Mesendoderm (in vitro differentiated cells): ENCODE measurements at places on chromosomes 12 and 14.

DNA sequence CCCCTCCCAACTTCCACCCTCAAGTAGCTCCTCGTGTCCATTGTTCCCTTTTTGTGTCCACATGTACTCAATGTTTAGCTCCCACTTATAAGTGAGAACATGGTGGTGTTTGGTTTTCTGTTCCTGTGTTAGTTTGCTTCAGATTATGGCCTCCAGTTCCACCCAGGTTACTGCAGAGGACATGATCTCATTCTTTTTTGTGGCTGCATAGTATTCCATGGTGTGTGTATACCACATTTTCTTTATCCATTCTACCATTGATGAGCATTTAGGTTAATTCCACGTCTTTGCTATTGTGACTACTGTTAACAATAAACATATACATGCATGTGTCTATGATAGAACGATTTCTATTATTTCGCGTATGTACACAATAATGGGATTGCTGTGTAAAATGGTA lies 362.6 kb downstream of the TMTC2 start:
- DNase-seq, result no peak

DNA sequence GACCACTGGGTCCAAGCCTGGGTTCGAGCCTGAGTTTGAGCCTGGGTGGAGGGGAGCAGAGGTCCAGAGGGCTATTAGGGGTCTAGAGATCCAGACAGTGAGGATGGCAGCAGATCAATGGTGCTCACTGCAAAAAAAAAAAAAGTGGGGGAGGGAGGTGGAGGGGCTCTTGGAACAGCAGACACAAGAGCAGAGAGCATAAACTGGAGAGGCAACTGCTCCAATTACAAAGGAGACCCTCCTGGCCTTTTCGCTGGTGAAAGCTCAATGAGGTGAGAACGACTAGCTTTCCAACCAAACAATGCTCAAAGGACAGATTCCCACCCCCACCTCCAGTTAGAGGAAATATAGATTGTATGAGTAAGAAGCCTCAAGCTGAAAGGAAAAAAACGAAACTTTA lies 124.2 kb upstream of the TSPAN8 start:
- peak; percentile 79 for DNase-seq

DNA sequence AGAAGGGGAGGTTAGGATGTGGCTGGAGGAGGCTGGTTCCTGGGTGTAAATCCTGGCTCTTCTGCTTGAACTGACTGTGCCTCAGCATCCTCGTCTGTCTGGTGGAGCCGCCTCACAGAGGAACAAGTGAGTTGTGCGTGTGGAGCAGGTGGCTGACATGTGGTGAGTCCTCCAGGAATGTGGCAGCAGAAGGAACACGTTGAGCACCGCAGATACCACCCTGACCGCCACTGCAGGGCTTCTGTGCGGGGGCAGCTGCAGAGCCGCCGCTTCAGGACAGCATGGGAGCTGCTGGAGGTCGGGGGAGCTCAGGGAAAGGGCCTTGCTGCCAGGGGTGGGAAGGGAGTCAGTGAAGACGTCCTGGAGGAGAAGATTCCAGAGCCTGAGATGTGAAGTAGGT lies 48.9 kb downstream of the TRAF3 start:
- no peak for DNase-seq

- peak; percentile 99 for DNase-seq
Observed at GRCh38 chr14:54509546-54510501, at the start of gene CGRRF1. TSS of gene CGRRF1 (plus strand) at chr14:54509906. CDS start at chr14:54509960, 54 bp downstream.

DNA sequence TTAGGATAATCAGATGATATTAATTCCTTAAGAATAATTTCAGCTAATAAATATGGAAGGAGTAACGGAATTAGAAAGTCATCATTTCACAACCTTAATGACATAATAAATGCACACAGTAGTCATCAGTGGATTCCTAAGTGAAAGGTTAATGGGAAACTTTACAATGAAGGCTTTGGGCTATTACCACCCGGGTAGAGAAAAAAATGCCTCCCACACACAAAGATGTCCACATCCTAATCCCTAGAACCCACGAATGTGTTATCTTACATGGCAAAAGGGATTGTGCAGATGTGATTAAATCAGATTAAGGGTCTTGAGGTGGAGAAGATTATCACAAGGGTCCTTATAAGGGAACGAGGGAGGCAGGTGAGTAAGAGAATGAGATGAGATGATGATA lies 5.6 kb downstream of the TMED10 start:
- no peak for DNase-seq
